ENCODE measurements at places on chromosomes 12 and 14. TPM values are rescaled to one million over a fixed set of nuclear protein-coding genes. Genes with fewer than 3 reads are reported as not detected.

DNA sequence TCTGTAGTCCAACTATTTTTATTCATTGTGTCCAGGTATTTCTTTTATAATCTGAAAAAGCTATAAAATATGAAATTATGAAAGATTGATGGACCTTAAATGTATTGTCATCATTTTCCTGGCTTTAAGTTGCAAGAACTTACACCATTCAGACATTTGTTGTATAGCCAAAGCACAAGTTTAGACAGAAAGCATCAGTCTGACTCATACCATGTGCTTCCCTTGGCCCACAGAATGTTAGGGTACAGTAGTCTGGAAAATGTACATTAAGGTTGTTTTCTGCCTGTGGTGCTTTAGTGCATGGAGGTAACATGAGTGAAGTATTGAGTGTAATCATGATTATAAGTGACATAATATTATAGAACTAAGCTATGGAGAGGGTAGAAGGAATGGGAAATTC lies 1002.5 kb downstream of the BCL11B start:
- DNase-seq: no peak
- no peaks in the 10 kb centered on the region for H3K27me3 ChIP-seq
- no peak overlapping the region for H3K4me3 ChIP-seq
- peaks cover 12% of the 10 kb centered on the region for H3K36me3 ChIP-seq
- no peak overlapping the region for H3K27ac ChIP-seq
- peaks cover 8% of the 10 kb centered on the region for H3K4me1 ChIP-seq

GRCh38 chr14:90791486-90791885 lies 24.7 kb downstream of the TTC7B start:
- H3K27me3 ChIP-seq: no peaks in the 10 kb centered on the region
- DNase-seq: no peak
- H3K4me1 ChIP-seq: no peaks in the 10 kb centered on the region
- no peak overlapping the region for H3K27ac ChIP-seq
- H3K4me3 ChIP-seq: no peak overlapping the region
- H3K36me3 ChIP-seq: no peaks in the 10 kb centered on the region

Gene CRIP2
- total RNA-seq: 1.8 TPM

Gene DDX55
- total RNA-seq: 26.9 TPM

Measured in activated CD4-positive, alpha-beta memory T cell treated with anti-CD3 and anti-CD28 coated beads, Interleukin-2, amount 10 ng/mL, durations not matched to agents 7 days and 5 days (primary cell).